ENCODE measurements at places on chromosomes 16 and 17.

DNA sequence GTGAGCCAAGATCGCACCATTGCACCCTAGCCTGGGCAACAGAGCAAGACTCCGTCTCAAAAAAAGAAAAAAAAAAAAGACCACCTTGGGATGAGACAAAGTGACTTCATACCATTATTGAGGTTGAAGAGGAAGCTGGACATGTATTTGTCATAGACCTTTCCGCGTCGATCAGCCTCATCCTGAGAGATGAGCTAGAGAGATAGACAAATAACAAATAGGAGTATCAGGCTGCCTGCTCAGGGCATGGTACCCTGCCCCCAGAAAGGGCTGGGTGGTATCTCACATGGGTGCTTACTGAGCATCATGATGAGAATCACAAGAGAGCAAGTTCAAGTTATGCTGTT is 22.1 kb downstream of the CNTNAP1 start:
- DNase-seq: no peak

- peak; percentile 39 for DNase-seq
Observed at GRCh38 chr17:70848785-70849184, 679.5 kb downstream of the KCNJ2 start.

- DNase-seq: no peak
Observed at GRCh38 chr17:57379237-57379894, 123.0 kb downstream of the MSI2 start.

- peak; percentile 84 for DNase-seq
Observed at GRCh38 chr17:67212714-67213417, 32.1 kb downstream of the HELZ start.

GRCh38 chr17:45353043-45353442 is 36.2 kb upstream of the MAP3K14 start:
- DNase-seq: no peak

GRCh38 chr16:19304750-19305149 is 19.2 kb downstream of the CLEC19A start:
- no peak for DNase-seq

DNA sequence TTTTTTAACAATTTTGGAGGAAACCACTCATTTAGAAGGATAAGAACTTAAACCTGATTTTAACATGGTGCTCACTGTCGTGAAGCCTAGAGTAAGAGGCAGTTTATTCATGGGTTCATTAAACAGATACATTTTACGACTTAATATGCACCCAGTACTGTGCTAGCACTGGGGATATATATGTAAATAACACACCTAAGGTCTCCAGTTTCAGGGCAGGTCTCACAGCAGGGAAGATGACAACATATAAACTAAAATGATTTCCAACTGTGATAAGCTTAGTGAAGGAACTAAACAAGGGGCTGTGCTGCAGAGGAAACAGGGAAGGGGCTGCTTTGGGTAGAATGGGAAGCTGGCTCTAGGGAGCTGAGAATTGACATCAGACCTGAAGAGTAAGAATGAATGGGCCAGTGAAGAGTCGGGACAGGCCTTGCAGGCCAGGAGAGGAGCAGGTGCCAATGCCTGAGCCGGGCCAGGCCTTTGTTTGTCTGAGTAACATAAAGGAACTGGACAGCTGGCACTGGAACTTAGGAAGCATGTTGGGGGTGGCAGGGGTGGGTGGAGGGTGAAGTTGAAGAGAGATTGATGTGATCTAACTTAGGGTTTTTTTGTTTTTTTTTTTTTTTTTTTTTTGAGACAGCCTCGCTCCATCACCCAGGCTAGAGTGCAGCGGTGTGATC is 12.1 kb downstream of the NT5M start:
- DNase-seq: no peak

DNA sequence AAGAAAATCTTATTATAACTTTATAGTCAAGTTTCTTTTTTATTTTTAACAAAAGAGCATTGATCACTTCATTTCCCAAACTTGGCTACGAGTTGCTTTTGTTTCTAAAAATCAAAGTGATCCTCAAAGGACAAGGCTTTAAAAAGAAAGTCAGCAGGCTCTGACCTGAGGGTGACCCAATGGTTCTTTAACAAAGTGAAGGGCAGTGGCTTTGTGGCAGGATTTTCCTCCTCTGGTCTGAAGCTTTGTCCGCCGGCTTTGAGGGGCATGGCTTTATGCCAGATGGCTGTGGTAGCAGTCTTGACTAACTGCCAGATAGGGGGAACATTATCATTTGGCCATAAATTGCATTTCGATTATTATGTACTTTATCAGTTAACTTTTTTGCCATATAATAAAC is 28.5 kb downstream of the IQCK start:
- no peak for DNase-seq

DNA sequence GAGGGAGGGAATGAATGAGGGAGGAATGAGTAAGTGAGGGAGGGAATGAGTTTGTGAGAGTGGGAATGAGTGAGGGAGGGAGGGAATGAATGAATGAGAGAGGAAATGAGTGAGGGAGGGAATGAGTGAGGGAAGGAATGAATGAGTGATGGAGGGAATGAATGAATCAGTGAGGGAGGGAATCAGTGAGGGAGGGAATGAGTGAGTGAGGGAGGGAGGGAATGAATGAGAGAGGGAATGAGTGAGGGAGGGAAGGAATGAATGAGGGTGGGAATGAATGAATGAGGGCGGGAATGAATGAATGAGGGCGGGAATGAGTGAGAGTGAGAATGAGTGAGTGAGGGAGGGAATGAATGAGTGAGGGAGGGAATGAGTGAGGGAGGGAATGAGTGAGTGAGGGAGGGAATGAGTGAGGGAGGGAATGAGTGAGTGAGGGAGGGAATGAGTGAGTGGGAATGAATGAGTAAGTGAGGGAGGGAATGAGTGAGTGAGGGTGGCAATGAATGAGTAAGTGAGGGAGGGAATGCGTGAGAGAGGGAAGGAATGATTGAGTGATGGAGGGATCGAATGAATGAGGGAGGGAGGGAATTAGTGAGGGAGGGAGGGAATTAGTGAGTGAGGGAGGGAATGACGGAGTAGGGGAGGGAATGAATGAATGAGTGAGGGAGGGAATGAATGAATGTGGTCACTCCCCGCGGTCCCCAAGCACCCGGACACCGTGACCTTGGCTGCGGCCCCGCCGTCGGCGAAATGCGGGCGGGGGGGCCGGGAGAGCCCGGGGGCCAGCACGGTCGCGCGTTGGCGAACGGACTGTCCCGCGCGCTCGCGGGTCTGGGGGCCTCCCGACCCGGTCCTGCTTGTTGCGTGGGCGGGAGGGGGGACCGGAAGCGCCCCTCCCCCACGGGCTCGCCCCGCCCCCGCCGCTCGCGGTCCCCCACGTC is 1.1 kb upstream of the UBE2I start:
- DNase-seq: no peak

DNA sequence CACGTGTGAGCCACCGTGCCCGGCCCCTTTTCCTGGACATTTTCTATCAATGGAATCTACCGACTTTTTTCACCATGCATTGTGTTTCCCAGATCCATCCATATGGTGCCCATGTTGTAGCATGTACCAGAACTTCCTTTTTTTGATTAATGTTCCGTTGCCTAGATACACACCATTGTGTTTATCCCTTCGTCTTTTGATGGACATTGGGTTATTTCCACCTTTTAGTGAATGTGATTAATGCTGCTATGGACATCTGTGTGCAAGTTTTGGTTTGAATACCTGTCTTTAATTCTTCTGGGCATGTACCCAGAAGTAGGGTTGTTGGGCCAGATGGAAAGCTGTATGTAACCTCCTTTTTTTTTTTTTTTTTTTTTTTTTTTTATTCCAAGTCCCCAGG is 79.8 kb downstream of the NT5M start:
- no peak for DNase-seq

GRCh38 chr17:33667671-33668070 is 374.6 kb upstream of the ASIC2 start:
- DNase-seq: no peak

GRCh38 chr17:73393962-73394361 is 82.2 kb upstream of the CDC42EP4 start:
- no peak for DNase-seq

GRCh38 chr17:39529455-39529854 is 68.2 kb downstream of the CDK12 start:
- no peak for DNase-seq

DNA sequence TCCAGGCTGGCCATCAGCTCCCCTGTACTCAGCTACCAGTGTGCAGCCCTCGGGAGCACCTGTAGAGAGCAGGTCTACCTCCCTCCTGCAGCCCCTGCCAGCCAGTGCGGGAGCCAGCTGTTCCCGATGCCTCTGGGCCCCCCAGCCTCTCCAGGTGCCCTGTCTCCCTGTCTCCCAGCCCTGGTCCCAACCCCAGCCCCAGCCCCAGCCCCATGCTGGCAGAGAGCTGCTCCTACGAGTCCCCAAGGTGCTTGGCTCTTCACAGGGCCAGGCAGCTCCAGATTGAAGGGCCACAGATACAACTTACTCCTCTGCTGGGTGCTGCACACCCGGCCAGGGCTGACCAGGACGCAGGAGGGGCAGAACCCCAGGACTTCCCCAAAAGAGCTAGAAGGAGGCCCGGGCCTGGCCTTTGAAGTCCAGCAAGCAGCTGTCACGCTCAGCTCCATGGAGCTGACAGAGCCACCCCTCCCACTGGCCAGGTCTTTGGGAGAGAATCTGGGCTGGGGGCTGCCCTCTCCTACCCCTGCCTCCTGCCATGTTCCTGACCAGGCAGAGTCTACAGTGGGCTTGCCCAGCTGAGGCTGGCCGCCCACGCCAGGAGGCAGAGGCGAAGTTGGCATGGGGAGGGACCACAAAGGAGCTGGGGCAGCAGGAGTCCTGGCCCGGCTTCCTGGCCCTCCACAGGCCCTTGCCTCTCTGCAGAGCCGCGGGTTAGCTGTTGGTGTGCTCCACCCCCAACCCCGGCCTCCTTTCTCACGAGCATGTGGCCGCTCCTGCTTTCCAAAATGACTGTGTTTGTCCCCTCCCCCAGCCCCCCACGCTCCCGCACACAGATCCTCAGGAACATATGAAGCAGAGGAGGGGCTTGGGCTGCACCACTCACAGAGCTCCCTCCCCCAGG is 9.5 kb upstream of the ADAM11 start:
- no peak for DNase-seq

DNA sequence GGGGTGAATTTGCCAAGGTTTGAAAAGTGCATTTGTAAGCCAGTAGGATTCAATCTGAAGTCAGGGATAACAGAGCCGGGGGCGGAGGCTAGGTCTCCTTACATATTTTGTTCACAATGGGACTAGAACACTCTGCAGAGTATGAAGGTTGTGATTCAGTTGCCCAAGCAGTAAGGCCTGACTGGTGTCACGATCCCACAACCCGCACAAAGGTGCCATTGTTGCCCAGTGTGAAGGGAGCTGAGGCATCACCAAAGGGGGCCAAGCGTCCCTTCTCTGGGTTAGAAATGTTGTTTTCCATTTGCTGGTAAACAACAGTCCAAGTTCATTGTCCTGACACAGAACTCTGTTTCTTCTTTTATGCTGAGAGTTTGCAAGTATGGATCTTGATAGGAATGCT is 471.8 kb downstream of the MAF start:
- no peak for DNase-seq

Measured in fibroblast of skin of left quadriceps (primary cell).